ENCODE measurements at places on chromosomes 2 and 18. TPM values are rescaled to one million over a fixed set of nuclear protein-coding genes. Genes with fewer than 3 reads are reported as not detected.

Gene NEU2
- not detected for total RNA-seq

Gene ESPNL
- total RNA-seq: 0.44 TPM

Gene SERPINB12
- not detected for total RNA-seq

Gene ANKRD53
- 0.07 TPM for total RNA-seq

Gene CD302
- total RNA-seq: 2.8 TPM
